ENCODE measurements at places on chromosomes 6 and 20. TPM values are rescaled to one million over a fixed set of nuclear protein-coding genes. Genes with fewer than 3 reads are reported as not detected.

The CDH4 gene
- 4.4 TPM for total RNA-seq

DNA sequence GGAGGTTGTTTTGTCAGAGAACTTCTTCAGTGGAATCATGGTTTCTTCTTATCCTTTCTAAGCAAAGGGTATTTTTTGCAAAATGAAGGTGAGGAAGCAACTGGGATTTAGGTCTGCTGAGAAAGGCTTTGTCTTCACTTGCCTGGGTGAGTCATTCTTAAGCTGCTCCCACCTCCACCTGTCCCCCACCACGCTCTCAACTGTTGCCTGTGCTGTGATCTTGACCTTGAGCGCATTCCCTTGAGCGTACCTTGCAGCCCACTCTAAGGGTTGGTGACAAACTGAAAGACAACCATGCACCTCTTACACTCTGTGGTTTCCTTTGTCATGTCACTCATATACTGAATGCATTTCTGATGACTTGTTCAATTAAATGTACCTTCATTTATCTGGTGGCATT lies 641.1 kb downstream of the RNF144B start:
- no peak for DNase-seq

DNA sequence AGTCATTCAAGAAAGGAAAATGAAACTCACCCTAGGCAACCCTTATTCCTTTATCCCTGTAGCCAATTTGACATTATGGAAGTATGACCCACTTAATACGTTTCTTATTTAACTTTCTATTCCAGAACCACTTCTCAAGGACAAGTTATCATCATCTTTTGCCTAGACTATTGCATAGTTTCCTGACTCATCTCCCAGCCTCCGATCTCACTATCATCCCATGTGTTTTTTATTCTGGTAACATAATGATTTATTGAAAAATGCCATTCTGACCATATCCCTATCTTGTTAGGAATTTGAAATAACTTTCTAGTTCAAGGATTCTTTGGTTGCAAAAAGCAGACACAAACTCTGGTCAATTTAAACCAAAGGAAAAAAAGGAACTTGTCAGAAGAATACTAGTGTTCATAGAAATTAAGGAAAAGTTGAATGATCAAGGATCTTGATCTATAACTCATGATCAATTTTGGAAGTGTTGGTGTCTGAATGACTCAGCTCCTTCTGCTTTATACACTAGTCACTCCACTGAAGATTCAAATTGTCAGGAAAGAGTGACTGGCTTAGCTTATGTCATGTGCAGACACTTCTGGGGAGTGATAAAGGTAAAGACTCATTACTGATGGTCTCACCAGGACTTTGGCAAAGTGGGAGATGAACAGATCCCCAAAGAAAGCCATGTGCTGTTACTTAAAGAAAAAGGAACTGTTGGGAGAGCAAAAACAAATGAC lies 8.5 kb upstream of the TINAG start:
- DNase-seq, result peak; percentile 68

DNA sequence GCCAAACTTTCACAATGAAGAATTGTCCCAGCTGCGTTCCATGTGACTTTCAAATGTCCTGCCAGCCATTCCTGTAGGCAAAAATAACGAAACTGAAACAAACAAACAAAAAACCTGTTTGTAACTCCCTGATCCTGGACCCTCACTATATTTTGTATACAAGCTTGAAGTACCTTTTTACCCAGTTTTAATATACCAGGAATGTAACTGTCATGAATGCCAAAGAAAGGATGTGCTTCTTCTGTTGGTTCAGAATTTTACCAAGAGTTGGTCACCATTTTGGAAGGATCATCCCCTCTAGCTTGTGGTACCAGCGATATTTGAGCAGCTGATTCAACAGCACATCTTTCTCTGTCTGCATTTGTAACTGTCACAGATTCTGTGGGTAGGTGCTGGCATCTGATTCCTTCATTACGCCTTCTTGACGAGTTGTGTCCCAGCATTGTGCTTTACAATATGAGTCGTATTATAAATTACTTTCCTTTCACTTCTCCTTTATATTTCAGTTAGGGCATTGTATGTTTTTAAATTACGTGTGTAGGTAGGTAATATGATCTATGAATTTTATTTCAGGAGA lies 93.9 kb downstream of the DLGAP4 start:
- no peak for DNase-seq

DNA sequence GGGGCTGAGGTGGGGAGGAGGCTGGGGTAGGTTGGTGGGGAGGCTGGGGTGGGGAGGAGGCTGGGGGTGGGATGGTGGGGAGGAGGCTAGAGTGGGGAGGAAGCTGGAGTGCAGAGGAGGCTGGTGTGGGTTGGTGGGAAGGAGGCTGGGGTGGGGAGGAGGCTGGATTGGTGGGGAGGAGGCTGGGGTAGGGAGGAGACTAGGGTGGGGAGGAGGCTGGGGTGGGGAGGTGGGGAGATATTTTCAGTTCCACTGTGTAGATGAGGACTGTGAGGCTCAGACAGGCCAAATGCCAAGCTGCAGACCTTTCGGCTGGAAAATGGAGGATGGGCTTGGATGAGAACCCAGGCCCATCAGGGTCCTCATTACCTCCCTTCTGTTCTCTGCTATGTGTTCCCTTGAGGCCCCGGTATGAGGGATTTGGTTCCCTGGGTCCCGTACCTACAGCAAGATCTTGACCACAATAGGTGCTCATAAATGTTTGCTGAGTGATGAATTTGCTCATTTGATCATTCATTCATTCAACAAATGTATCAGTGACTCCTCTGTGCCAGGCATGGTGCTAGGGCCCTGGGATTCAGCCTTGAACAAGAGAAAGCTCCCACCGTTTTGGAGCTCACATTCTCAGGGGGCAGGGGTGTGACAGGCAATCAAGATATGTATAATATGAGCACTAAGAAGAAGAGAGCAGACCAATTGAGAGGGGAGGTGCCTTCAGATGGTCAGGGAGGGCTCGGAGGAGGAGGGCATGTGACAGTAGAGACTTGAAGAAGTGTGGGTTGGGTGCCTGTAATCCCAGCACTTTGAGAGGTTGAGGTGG lies 36.1 kb upstream of the NOL4L start:
- DNase-seq, result no peak

GRCh38 chr6:35021004-35021403 lies 120.1 kb downstream of the TCP11 start:
- no peak for DNase-seq

DNA sequence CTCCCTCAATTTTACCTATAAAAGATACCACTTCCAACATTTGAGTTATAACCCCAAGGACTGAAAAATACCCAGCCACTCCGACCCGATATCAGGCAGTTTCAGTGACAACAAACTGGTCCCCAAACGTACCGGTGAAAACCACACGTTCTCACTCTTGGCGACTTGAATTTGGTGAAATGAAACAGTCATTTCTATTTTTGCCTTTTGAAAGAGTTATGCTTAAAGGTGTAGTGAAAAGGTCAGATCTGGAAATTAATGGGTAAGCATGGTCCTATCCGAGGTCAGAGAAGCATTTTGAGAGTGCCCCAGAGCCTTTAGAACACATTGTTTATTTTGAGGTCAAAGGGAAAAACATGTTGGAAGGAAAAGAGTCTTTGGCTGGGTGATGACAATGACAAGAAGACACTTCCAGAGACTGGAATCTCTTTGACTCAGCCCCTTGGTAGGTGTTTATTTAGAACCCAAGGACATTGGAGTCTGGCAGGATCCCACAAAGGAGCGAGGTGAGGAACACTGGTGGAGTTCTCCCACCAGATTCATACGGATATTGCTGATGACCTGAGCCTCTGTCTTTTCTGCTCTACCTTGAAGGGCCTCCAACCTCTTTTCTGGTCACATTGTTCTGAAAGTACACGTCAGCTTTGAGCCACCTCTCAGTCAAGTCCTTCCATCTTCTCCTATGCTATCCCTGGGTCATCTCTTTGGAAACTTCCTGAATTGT lies 235.0 kb downstream of the GMPR start:
- no peak for DNase-seq

The SLC35A1 gene
- 25.6 TPM for total RNA-seq

DNA sequence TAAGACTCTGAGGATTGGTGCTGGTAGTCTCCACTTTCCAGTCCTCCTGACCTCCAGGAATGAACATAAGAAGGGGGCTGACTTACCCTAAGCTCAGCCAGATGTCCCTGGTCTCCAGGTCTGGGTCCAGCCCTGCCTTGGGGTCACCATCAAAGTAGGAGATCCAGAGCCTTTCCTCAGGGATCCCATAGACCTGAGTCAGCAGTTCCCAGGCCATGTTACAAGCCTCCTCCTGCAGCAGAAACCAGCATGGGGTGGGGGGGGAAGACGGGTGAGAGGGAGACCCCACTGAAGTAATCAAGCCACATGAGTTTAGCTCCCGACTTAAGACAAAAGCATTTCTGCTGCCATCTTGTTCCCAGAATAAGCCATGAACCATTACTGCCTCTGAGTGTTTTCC lies 1.8 kb downstream of the AARS2 start:
- no peak for DNase-seq

The CST5 gene
- total RNA-seq, result not detected

GRCh38 chr6:112179631-112180030 lies 74.7 kb downstream of the LAMA4 start:
- DNase-seq, result peak; percentile 47

GRCh38 chr6:73028124-73028766 lies 197.1 kb downstream of the KHDC1L start:
- DNase-seq, result no peak

DNA sequence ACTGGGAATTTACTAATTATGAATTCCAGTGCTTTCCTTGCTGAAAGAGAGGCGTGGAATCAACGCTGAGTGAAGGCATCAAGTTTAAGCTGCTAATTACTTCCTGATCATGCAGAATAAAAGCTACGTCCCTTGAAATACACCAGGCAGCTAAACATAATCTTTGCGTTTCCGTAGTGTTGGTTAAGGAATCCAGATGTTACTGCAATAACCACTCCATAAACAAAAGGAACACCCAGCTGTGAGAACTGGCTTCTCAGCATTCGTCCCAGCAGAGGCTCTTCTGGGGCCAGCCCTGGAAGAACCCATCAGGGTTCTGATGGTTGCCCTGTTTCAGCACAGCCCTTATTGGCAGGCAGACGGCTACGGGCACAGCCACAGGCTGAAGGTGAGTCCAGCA lies 111.4 kb downstream of the CDH26 start:
- no peak for DNase-seq

DNA sequence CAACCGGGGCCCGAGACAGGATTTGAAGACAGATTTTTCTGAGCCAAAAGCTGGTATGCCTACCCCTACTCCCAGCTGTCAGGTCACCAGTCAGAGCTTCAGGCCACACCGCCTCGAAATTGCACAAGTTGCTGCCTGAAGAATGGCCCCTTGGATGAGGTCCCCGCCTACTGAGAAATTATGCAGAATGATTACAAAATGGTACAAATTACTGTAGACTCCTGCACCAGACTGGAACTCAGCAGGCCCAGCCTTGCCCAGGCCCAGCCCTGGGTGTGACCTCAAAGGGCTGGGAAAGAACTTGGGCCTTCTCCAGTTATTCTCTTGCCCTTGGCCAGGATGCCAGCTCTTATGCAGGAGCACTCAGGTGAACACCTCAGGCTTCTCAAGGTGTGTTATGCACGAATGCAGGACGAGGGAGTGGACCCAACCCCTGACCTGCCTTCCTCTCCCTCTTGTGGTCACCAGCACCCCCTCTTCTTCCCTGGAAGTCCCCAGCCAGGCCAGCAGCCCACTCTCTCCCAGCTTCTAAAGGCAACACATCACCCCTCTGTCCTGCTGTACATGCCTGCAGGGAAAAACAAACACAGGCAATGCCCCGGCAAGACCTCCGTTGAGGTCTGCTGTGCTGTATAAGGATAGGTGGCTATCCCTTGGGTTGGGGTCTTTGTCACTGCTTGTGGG lies 88.7 kb upstream of the NAA20 start:
- no peak for DNase-seq
